Placental pericyte (primary cell): ENCODE measurements at places on chromosomes 7 and 10. TPM values are rescaled to one million over a fixed set of nuclear protein-coding genes. Genes with fewer than 3 reads are reported as not detected.

Gene FAM171A1
- total RNA-seq = 18.9 and 21.4 TPM in 2 replicates

Gene EXOSC1
- total RNA-seq = 48.1 and 54.1 TPM in 2 replicates

Gene KIAA1217
- total RNA-seq = under 0.01 and 2.0 TPM in 2 replicates

Gene BMI1
- total RNA-seq = 22.3 and 29.9 TPM in 2 replicates

Gene STEAP1B
- 2.2 and 8.4 TPM in 2 replicates for total RNA-seq

Gene ANKRD2
- total RNA-seq = not detected in 2 replicates

Gene KNDC1
- under 0.01 and 0.66 TPM in 2 replicates for total RNA-seq

Gene LIPA
- total RNA-seq = 36.7 and 77.0 TPM in 2 replicates

Gene PON1
- total RNA-seq = not detected in 2 replicates

Gene SLC29A4
- total RNA-seq = 1.0 and 1.8 TPM in 2 replicates

Gene SPDYE5
- not detected in 2 replicates for total RNA-seq

Gene NEBL
- 0.22 TPM in 1 of 2 replicates, not detected in the other for total RNA-seq

Gene EN2
- total RNA-seq = not detected in 2 replicates

Gene IL6
- total RNA-seq = 64.7 and 659 TPM in 2 replicates

Gene GJD4
- not detected in 2 replicates for total RNA-seq

Gene TMEM236
- under 0.01 and 0.14 TPM in 2 replicates for total RNA-seq

Gene PPP1R9A
- total RNA-seq = 0.14 and 1.1 TPM in 2 replicates

Gene HOXA6
- total RNA-seq = 0.22 and 4.3 TPM in 2 replicates

Gene ADAM22
- under 0.01 and 0.86 TPM in 2 replicates for total RNA-seq

Gene GIMAP2
- 0.66 and 0.72 TPM in 2 replicates for total RNA-seq

Gene MYO1G
- total RNA-seq = 0.14 and 0.22 TPM in 2 replicates

Gene WNT8B
- not detected in 2 replicates for total RNA-seq

Gene DENND2A
- 0.44 and 18.0 TPM in 2 replicates for total RNA-seq

Gene ATP5F1C
- total RNA-seq = 172 and 240 TPM in 2 replicates

Gene TBATA
- total RNA-seq = not detected in 2 replicates
